HCEC 1CT (cell line): ENCODE measurements at places on chromosomes 1 and 21.
A peak's percentile ranks its signal among the peaks of the same experiment; 100 is the strongest.

DNA sequence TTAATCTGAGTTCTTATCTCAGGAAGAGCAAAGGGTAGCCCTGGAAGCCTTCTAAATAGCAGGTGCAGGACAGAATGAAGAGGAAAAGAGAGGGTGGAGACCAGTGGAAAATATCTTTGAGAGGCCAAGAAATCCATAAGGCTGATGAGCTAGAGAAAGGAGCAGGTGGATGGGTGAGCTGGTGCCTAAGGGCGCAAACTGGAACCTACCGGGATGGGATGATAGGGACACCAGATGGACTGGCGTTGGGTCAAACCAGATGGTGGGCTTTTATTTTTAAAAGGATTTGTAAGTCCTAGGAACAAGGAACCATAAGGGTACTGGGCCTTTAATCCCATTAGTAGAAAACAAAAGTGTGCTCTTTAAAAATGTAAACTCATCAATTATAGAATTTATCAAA lies 59.7 kb downstream of the RGL1 start:
- no peak for DNase-seq

- DNase-seq = no peak
Measured at GRCh38 chr1:21289700-21290545, at the start of gene ECE1. ECE1 (minus strand) TSS chr1:21290463; CDS start chr1:21290414, 49 bp downstream.

DNA sequence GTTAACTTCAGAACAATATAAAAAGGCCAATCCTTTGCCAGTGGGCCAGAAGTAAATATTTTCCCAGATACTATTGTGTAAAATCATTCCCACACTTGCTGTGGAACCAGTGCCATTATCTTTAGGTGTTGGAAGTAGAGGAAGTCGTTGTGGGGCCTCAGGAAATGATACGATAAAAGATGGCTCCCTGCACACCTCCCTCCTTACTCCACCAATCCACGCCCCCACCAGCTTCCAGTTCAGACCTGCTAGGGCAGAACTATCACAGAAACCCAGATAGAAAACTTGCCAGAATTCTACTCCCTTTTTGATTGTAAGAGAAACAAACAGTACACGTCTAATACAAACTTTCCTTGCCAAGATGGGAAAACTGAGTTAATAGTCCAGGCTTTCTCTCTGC lies 173.0 kb upstream of the FMN2 start:
- no peak for DNase-seq

- no peak for DNase-seq
Measured at GRCh38 chr1:1597275-1597930, 2.5 kb downstream of the FNDC10 start.

DNA sequence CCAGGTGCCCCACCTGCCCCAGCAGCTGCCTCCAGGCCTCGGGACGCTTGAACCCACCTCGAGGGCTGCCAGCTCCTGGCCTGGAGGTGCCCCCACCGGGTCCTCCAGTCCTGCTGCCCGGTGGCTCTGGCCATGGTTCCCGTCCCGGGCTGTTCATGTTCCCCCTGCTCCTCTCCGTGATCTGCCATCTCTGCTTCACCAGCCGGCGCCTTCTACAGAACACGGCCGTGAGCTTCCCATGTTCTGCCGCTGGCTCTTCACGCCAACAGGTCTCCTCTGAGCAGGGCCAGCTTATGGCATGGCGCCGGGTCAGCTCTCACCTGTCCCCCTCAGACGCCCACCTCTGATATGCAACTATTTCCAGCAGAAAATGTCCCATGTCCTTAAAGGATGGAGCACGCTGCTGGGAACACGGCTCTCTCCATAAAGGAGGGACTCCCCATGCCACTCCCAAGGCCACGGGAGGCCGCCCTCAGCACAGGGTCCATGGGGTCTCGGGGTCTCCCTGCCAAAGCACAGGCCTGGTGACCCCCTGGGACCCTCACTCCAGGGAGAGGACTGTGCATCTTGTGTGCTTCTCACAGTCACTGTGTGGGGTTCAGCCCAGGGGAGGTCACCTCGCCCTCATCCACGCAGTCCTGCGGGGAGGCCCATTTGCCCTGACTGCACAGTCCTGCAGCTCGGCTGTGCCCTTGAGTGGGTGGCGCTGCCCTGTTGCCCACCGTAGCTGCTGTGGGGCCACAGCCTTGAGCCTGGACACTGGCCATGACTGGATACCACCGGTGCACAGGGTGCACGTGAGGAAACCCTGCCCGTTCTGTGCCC lies 36.7 kb downstream of the COL18A1 start:
- no peak for DNase-seq

DNA sequence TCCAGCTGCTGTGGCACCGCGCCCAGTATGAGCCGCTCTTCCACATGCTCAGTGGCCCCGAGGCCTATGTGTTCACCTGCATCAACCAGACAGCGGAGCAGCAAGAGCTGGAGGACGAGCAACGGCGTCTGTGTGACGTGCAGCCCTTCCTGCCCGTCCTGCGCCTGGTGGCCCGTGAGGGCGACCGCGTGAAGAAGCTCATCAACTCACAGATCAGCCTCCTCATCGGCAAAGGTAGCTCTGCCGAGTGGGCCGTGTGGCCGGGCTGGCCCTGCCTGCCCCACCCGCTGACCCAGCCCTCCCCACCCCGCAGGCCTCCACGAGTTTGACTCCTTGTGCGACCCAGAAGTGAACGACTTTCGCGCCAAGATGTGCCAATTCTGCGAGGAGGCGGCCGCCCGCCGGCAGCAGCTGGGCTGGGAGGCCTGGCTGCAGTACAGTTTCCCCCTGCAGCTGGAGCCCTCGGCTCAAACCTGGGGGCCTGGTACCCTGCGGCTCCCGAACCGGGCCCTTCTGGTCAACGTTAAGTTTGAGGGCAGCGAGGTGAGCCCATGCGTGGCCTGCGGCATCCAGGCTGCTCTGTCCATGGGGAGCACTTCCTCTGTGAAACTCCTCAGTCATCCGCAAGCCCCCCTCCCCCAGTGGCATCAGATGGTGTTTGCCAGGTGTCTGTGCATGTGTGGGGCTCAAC lies 64.2 kb downstream of the PIK3CD start:
- no peak for DNase-seq

DNA sequence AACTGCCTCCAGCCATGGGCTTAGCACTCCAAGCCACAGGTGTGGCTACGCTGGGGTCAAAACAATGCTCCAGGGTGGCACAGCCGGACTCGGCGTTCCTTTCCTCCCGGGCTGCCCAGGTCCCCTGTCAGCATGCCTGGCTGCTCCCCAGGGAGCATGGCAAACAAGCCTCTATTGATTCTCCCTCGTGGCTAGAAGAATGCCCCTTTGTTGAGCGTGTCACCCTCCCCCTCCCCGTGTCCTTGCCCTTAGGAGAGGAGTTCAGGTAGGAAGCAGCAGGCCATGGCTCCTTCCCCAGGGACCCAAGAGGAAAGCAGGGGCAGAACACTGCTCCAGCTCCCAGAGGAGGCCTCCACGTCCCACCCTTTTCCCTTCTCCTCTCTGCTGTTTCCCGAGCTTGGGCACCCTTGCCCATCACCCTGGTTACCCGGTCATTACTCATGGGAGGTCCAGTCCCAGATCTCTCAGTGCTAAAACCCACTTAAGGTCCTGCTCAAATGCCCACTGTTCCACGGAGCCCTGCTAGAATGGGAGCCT lies 57.4 kb upstream of the CITED4 start:
- DNase-seq = no peak

GRCh38 chr1:100009458-100009857 lies 39.7 kb downstream of the SLC35A3 start:
- peak; percentile 50 for DNase-seq

DNA sequence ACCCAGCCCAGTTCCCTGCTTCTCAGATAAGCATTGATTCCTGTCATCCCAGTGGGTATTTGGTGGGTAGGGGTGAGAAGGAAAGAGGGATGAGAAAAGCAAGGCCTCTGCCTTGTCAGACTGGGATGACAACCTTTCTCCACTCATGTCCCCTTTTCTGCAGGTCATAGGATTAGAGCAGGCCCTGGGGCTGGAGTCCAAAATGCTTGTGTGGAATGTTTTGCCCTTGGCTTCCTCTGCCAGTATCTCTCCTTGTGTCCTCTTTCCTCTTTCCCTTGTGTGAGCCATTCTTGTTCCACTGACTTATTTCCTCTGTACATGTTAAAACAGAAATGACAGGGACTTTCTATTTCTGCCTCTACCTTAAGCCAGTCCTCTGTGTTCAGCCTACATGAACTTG lies 4.1 kb downstream of the ATP2B4 start:
- DNase-seq = no peak

- DNase-seq = no peak
Measured at GRCh38 chr1:248861616-248862015, 2.7 kb upstream of the ZNF692 start.

DNA sequence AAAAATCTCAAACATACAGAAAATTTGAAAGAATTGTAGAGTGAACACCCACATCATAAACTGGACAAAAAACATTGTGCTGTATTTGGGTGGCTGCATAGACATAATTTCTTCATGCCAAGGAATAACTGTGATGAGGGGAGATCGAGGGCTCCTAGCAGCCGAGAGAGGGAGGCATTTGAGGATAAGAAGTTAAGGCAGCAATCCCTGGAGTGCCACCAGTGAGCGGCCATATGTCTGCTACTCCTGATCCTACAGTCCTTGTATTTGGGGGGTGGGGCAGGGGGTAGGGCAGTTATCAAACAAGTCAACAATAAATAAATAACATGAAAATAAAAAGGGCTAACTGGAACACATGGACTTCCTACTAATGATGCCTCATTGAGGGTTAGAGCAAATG lies 54.5 kb downstream of the ATP5PO start:
- DNase-seq = no peak

GRCh38 chr1:228927421-228927820 lies 192.1 kb downstream of the RHOU start:
- DNase-seq = no peak

DNA sequence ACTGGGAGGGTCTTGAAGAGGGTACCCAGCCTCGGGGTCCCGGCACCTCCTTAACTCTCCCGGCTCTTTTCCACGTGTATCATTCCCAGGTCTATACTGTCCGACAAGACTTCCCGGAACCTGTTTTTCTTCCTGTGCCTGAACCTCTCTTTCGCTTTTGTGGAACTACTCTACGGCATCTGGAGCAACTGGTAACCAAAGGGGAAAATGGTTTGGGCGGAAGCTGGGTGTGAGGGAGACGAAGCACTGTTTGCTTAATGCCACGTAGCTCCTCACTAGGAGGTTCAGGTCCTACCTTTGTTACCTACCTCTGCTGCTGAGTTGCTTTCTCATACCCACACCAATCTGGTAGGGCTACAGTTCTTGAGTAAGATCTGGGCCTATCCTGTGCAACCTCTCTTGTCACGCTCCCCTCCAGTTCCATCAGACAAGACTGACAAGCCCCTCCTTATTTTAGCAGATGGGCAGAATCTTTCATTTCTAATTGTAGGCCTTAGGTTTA lies 642 bp downstream of the SLC30A7 start:
- DNase-seq = peak; percentile 37

GRCh38 chr21:28833609-28834008 lies 159.1 kb downstream of the LTN1 start:
- no peak for DNase-seq

DNA sequence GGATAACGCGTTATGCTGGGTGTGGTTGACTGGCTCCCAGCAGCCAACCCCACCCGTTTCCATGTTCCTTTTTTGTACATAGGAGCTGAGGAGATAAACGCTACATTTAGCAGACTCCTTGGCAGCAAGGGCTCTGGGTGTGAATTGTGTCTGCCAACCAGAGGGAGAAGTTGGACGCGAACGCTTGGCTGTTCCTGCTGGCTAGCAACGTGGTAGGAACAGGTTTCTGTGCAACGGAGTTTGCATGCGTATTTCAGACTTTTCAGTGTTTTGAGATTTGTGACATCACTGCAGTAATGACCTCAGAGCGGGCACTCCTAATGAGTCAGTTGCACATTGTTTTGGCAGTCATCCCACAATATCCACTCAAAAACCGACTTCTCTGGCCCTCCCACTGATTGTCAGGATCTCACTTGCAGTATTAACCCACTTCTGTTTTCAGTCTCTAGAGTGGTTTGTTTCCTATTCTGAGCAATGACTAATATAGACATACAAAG lies 98.7 kb upstream of the RGS1 start:
- DNase-seq = no peak

- no peak for DNase-seq
Measured at GRCh38 chr1:182120411-182121258, 59.1 kb upstream of the ZNF648 start.

DNA sequence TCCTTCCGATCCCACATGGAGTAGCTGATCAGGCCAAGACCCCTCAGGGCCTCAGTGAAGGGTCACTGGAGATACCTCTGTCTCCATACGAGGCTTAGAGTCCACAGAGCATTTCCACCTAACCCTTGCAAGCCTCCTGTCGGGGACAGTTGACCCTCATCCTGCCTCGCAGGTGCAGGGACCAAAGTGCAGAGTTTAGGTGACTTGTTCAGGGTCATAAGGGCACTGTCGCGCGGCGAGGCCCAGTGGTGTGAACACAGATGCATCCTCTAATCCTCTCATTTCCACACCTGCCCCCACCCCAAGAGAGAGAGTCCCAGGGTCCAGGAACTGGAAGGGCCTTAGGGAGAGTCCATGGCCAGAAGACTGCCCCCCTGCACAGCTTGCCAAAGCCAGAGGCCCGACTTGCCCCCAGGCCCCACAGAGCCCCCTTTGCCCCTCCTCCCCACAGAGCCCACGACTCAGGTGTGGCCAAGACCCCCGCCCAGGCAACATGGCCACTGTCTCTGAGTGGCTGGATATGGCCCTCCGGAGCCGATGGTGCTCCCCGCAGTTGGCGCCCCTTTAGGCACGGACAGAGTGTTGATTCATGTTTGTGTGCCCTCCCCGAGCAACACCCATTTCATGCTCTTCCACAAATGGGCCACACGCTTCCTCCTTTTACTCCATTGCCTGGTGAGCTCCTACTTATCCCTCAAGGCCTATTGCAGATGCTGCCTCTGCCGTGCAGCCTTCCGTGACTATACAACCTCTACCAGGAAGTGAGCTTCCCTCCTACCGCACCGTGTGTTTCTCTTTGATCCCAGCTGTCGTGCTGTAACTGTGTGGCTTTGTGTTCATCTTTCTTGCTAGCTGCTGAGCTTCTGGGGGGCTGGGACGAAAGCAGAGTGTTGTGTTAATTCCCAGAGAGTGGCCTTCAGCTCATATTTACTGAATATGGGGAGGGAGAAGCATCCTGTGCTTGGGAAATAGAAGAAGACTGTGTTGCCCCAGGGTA lies 1.7 kb downstream of the TRPM2 start:
- DNase-seq = no peak

DNA sequence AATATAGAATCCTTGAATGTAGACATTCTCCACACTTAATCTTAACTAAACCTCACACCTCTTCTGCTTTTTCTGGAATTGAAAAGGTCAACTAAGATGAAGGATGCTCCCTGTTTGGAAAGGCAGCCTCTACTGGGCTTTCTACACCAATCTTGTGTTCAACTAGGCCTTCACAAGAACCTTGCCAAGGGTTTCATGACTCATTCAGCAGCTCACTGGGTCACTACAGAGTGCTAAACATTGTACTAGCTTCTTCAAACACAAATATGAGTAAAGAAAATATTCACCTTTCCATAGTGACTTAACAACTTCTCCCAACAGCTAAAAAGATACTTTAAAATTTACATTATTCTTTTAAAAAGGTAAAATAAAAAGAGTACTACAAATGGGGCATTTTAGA lies 135.3 kb upstream of the PRMT6 start:
- DNase-seq = peak; percentile 32
